Activated effector memory CD4-positive, alpha-beta T cell treated with Interleukin-2 at 50 U/mL for 16 hours (primary cell): ENCODE measurements at places on chromosomes 3 and 15.

DNA sequence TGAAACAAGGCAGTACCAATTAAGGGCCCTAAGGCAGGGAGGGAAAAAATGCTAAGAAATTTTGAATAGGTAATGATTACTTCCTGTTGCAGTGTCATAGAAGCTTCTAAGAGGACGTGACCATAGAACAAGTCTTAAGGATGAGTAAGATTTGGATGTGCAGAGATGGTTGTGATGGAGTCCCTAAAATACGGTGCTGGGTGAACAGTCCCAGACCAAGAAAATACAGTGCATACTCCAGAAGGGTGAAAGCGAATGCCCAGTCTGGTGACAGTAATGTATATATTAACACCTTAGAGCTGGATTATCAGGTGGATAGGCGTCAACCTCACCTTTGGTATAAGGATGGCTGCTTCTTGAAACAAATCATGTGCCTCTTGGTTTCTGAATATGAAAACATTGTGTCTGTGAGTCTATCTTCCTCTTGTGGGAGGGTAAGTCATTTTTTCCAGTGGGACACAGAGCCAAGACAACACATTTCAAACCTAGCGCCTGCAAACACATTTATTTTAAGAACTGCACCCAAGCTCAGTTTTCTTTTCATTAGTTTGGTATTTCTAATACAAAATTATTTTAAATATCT, 101.2 kb upstream of the TP63 start:
- DNase-seq = no peak

- DNase-seq = no peak
Measured at GRCh38 chr3:195511136-195511535, 32.0 kb downstream of the PPP1R2 start.

DNA sequence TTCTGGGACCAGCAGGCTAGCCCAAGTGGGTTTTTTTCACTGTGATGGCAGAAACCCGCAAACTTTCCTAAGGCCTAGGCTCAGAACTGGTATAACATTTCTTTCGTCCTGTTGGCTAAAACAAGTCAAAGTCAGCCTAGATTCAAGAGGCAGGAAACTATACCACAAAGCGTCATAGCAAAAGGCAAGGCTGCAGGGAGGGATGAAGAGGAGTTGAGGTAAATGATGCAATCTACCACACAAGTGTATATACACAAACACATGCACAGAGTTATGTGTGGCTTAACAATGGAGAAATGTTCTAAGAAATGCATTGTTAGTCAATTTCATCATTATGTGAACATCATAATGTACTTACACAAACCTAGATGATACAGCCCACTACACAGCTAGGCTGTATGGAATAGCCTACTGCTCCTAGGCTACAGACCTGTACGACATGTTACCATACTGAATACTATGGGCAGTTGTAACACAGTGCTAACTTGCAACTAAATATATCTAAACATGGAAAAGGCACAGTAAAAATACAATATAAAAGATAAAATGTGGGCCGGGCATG, 225.6 kb downstream of the TBL1XR1 start:
- no peak for DNase-seq

- DNase-seq = no peak
Measured at GRCh38 chr3:190811775-190812480, 50.6 kb downstream of the GMNC start.

GRCh38 chr15:45091161-45091560, 22.8 kb downstream of the DUOX2 start:
- DNase-seq = no peak

- DNase-seq = no peak
Measured at GRCh38 chr3:143002083-143002712, 828 bp downstream of the U2SURP start.

DNA sequence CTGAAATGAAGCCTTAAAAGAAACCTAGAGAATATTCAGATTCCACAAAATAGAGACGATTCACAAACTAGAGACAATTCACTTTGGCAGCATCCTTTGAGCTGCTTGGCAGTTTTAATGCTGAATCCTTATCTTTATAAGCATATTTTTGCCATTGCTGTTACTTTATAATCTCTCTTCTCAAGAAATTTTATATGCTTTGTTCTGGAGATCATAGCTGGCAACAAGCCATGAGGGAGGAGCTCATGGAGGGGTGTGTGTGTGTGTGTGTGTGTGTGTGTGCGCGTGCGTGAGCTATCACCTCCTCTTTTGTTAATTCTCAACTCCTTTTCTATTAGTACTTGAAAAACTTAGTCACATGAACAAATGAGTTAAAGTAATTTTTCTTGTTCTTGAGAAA, 495.0 kb upstream of the RGMA start:
- DNase-seq = no peak

- DNase-seq = no peak
Measured at GRCh38 chr3:149828390-149828789, 15.4 kb downstream of the RNF13 start.

DNA sequence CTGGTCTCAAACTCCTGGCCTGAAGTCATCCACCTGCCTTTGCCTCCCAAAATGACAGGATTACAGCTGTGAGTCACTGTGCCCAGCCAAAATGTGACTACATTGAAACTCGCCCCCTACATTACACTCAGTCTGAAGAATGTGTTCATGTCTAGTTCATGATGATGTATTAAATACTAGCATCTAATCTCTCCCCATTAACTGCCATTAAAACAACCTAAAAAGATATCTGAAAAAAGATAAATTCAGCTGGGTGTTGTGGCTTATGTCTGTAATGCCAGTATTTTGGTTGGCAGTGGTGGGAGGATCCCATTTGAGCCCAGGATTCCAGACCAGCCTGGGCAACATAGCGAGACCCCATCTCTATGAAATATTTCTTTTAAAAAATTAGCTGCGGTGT, 159.4 kb downstream of the PCCB start:
- DNase-seq = no peak

DNA sequence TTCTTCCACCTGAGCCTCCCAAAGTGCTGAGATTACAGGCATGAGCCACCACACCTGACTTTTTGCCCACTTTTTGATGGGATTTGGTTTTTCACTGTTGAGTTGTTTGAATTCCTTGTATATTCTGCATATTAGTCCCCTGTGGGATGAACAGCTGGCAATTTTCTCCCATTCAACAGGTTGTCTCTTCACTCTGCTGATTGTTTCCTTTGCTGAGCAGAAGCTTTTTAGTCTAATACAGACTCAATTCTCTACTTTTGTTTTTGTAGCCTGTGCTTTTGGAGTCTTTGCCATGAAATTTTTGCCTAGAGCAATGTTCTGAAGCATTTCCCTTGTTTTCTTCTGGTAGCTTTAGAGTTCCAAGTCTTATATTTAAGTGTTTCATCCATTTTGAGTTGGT, 62.7 kb upstream of the MFGE8 start:
- no peak for DNase-seq

DNA sequence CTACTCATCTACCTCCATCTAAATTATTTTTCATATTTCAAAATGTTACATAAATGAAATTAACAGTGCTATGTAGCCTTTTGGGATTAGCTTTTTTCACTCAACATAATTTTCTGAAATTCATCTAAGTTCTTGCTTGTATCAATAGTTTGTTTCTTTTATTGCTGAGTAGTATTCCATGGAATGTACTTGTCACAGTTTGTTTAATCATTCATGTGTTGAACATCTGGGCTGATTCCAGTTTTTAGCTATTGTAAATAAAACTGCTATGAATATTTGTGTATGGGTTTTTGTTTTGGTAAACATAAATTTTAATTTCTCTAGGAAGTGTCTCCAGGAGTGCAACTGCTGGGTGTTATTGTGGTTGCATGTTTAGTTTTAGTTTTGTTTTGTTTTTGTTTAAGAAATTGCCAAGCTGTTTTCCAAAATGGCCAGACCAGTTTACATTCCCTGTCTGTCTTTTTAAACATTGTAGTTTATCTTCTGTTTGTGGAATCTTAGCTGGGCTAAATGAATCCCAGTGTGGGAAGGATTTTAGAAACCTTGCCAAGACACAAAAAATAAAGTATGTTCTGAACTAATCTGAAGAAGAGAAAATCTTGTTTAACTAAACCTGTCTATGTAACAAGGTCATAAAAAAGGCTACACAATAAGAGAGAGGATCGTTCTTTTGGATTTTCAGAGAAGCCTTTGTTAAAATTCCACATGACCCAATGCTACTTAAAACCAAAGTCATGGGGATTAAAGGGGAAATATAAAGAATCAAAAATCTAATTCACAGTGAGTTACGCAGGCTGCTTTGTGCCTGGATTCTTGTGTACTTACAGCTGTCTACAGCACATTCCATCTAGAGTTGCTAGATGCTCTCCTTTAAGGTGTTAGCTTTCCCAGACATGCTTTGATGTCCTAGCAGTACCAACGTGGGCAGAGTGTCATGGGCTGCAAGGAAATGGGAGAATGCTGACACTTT, 129.2 kb upstream of the SUCLG2 start:
- DNase-seq = no peak

DNA sequence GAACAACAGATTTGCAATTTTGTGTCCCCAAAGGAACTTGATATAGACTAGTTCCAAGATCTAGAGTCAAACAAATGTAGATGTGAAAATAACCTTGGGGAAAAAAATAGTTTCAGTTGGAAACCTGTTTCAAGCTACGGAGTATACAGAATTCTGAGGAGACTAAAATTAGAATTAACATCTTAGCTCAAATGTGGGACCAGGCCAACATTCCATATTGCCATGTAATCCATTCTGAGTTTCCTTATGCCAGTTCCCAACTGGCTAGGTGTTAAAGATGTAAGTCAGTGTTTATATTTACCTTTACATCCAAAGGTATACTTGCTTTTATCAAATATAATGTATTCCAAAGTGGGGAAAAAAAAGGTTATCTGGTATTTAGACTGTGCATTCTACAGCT, 76.3 kb downstream of the UBE3A start:
- DNase-seq = no peak

- DNase-seq = no peak
Measured at GRCh38 chr3:58025406-58025805, 17.2 kb downstream of the FLNB start.

- no peak for DNase-seq
Measured at GRCh38 chr3:110413807-110414748, 657.5 kb upstream of the NECTIN3 start.

DNA sequence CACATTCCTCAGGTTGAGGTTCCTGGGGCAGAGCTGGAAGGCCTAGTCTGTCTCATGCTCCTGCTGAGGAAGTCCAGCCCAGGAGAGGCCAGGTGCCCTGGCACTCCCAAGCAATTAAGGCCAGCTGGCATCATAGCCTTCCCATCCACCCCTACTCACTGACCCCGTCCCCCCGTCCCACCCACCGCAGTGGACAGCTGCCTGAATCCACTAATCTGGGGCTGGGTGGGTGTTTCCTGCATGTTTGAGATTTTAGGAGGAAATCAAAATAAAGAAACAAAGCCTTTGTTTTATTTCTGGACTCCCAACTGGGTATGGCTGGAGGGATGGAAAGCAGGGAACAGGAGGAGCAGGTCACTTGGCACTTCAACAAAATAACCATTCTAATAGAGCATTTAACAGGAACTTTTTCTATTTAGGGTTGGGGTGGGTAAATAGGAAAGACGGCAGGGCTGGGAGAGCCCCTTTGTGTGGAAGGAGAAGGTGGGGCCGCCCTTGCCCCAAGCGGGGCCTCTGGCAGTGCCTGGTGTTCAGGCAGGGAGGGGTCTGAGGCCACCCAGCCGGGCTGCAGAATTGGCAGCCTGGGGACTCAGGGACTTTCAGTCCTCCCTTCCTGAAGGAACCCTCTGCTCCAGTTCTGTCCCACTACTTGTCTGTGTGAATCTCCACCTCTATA, 8.5 kb downstream of the MRAS start:
- DNase-seq = no peak

DNA sequence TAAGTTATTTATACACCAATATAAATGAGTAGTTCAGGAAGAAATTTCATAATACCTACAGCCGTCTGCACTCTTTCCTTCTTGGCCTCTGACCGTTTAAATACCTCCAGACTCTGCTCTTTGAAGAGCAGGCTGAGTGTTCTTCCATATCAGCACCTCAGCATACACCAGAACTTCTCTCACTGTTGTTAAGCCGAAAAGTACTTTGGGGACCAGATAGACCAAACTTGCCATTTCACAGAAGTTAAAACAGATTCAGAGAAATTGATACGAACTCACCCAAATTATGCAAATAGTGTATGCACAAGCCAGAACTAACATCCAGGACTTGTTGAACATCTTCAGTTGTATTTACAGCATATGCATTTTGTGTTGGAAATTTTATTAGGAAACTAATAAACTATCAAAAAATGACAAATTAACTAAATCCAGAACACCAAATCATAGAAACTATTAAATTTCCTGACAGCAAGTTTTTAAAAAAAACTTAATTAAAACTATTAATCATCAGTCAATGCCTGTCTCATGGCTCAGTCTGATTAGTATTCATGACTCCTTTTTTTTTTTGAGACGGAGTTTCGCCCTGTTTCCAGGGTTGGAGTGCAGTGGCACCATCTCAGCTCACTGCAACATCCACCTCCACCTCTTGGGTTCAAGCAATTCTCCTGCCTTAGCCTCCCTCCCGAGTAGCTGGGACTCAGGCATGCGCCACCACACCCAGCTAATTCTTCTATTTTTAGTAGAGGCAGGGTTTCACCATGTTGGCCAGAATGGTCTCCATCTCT, 24.1 kb downstream of the CGGBP1 start:
- DNase-seq = no peak

DNA sequence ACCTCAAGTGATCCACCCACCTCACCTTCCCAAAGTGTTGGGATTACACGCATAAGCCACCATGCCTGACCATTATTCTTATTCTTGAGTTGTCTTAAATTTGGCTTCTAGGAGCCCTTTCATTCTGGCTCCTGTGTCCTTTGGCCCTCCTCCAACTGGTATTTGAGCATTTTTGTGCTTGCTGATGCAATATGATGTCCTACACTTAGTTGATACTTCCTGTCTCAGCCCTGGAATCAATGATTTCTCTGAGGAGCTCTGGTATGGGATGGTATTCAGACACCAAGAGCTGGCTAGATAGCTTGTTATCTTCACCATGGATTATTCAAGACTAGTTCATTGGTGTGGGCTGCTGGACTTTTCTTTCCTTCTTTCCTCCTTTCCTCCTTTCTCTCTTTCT, 25.4 kb downstream of the ZNF621 start:
- no peak for DNase-seq

- no peak for DNase-seq
Measured at GRCh38 chr3:19232566-19232965, 84.3 kb downstream of the KCNH8 start.

DNA sequence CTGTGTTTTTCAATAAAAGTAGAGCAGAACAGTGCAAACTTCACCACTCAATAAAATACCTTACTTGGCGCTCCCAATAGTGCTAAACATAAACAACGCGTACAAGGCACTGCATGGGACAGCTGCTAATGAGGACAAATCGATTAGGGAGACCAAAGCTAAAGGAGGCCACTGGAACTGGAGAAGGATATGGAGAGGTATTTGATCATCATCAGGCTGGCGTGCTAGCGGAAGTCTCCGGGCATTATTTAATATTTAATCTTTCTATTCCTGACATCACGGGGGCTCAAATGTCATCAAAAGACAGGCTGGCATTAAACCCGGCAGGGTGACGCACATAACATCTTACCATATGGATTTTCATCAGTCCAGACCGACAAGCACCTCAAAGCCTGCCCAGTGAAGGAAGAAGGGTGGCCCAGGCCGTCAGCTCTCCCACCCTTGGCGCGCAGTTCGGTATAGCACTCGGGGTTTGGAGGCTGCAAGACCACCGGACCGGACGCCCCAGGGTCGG, 604 bp downstream of the CCPG1 start:
- no peak for DNase-seq

- no peak for DNase-seq
Measured at GRCh38 chr3:21426920-21427319, 324.1 kb downstream of the ZNF385D start.
